ENCODE measurements at places on chromosomes 4 and X.

DNA sequence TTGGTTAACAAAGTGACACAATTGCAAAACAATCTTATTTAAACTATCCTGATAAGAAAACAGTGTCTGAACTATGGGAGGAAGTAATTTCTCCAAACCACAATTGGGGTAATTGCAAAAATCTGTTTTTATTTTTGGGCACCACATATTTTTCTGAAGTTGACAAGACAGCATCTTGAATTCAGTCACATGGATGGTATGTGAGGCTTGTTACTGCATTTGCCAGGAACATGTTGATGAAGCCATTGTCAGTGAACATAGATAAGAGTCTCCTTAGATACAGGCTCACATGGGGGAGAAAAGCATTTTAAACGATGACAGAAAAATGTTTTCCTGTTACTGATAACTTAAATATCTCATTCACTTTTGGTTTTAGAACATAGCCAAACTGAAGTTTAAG is 5.5 kb upstream of the USP53 start:
- DNase-seq: no peak

DNA sequence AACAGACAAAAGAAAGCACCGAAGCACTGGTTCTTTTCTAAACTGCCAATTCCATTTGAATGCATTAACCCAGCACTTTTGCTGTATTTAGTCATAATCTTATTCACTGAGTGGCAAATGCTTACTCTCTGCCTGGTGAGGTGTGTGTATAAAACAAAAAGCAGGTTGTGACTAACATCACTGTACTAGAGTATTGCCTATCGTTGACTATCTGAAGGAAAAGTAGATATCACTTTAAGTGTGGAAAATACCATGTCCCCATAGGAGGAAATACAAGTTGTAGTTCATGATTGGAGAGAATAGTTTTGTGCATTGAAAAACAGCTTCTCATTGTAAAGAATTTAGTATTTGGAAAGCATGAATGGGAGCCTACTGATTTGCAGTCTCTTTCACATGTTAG is 2.7 kb downstream of the PDLIM5 start:
- DNase-seq: no peak

GRCh38 chr4:82433791-82434190 is 3.4 kb downstream of the ENOPH1 start:
- DNase-seq: no peak

GRCh38 chr4:42339935-42340406 is 57.3 kb upstream of the SHISA3 start:
- no peak for DNase-seq

DNA sequence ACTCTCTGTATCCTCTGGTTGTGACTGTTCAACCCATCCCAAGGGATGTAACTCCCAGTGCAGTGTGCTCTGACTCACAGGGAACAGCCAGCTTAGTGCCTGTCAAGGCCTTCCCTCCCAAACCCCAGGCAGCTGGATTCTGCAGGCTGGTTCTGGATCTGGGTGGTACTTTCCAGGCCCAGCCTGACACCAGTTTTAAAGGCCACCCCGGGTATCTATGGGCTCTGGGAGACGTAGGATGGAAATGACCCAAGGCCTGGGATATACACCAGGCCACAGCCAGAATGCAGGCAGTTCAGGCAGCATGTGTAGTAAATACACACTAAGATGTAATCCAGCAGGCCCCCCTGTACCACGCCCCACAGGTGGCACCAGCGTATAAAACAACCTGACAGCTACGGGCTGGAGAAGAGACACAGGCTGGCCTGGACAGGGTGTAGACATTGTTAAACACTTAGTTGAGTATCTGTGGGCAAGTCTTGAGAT is 64.2 kb downstream of the SPINK2 start:
- DNase-seq: no peak

- no peak for DNase-seq
These were observed 8.3 kb downstream of the NDP start for GRCh38 chrX:43964936-43965335.

DNA sequence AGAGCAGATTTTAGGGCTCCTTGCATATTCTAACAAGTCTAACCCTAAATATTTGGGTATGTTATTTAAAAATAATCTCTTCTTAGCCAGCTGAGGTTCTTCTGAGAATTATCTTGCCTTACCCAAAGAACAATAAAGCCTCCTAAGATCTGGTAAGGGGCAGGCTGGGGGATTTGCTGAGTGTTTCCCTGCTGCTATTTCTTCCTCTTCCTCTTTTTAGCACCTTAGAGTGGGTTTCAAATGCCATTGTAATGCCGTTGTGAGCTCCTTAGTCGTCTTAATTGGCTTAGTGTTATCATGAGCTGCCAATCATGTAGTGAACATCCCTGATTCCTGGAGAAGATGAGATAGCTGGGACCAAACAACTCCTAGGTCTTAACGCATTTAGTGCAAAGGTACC is 15.4 kb downstream of the STOX2 start:
- no peak for DNase-seq

- DNase-seq: no peak
These were observed 42.7 kb downstream of the SMC1A start for GRCh38 chrX:53379747-53380146.

DNA sequence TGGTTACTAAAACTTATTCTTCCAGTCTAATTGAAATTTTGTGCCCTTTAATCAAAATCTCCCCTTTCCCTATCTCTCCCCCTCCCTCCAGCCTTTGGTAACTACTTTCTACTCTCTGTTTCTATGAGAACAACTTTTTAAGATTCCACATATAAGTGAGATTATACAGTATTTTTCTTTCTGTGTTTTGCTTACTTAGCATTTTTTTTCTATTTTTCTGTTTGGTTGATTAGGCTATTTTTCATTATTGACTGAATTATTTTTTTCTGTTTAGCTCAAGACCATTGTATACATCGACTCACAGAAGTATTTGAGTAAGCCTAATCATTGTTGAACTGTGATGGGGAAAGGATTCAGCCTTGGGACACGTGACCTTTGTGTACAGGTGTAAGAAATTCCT is 116.4 kb downstream of the PHEX start:
- no peak for DNase-seq

DNA sequence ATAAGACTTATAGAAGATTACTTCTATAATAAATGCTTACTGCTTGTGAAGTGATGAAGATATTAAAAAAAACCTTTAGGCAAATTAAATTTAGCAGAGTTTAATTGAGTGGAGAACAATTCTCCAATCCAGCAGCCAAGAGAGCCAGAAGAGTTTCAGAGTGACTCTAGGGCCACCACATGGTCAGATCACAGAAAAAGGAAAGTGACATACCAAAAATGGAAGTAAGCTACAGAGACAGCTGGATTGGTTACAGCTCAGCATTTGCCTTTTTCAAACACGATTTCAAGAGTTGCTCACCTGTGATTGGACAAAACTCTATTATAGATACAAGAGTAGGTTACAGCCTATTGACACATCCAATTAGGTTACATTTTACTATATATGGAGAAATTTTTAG is 79.0 kb upstream of the TRAM1L1 start:
- DNase-seq: no peak

DNA sequence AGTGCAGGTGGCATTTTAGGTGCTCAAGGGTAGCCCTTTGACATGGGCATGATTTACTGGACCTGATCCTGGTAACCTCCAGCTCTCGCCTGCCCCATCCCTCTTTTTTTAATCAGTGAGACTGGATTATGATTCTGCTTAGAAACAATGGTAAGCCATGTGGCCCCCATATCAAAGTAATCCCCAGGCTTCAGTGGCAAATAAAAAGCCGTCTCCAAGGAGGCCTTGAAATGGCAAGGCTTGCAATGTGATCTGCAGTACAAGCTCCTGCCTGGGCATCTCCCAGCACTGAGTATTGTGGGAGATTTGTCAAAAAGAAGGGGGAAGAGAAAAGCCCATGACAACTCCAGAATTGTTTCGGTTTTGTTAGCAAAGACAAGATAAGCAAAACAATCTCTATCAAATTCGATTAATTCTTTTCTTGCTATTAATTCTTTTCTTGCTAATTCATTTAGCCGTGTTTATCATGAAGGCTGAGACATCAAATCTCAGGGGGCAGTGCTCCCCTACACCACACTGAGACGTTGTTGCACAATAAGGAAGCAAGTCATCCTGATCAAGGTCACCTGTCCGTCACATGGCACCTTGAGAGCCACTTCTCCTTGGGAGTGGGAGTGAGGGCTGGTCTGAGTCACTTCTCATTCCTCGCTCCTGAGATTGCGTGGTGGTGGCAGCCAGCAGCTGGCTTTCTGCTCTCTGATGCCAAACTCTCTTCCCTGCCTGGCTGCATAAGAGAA is 312.7 kb upstream of the GATB start:
- no peak for DNase-seq

GRCh38 chr4:54271464-54271863 is 42.4 kb downstream of the PDGFRA start:
- DNase-seq: no peak

- no peak for DNase-seq
These were observed 1156.7 kb downstream of the FAM133A start for GRCh38 chrX:94830717-94831116.

Data from epithelial cell of prostate (primary cell).